ENCODE measurements at places on chromosomes 11 and 22.
A peak's percentile ranks its signal among the peaks of the same experiment; 100 is the strongest.

DNA sequence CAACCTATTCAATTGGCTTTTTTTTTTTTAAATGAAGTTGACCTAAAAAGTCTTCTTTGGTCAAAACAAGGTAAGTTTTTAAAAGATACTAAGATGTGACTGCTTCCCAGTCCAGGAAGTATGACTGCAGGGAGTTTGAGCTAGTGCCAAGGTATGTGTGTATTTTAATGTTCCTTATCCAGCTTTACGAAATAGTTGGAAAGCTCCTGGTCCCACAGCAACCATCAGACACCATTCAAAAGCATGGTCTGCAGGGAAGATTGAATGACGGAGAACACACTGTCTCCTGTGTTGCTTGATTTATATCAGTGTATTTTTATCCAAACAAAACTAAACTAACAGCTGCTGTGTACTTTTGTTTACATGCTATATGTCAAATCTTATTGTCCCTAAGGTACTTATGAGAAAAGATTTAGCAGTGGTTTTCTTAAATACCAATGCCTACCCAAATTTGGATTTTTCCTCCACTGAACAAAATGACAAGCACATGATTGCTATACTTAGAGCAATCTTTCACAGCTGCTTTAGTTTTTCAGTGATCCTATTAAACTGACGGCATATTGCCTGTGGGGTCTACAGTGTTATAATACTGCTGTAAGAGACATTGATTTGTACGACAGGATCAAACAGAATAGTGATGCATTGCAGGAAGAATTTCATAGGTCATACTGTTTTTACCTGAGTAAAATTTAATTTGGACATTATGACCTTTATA lies 122.9 kb downstream of the DCDC1 start:
- DNase-seq = no peak

GRCh38 chr11:61265357-61265756 lies 24.4 kb downstream of the PGA5 start:
- DNase-seq = no peak

DNA sequence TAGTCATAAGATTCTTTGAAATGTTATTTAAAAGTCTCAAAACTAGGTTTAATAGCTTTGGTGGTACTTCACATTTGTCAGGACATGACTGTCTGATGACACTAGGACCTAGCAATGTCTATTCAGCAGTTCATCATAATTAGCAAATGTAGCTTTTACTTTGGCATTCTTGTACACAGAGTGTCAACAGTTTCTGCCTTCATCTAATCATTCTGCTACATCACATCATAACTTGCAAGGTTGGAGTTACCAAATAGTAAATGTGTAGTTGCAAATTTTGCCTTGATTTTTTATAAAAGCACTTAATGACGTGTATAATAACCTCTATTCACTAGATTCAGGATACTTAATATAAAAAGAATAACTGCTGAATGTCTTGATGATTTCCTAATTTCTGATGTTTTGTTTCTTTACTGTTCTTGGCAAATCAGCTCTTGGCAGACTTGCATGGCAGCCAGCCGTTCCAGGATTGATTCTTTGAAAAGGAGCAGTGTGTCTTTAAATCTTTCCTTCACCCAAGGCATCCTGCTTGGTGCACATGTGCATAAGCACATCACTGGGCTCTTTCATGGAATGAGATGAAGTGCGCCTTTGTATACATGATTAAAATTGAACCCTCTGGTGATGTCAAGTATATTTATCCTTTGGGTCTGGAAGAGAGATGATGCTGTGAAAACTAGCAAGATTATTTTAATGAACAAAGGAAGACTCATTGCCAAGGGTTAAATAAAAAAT lies 12.2 kb downstream of the FBXO7 start:
- no peak for DNase-seq

DNA sequence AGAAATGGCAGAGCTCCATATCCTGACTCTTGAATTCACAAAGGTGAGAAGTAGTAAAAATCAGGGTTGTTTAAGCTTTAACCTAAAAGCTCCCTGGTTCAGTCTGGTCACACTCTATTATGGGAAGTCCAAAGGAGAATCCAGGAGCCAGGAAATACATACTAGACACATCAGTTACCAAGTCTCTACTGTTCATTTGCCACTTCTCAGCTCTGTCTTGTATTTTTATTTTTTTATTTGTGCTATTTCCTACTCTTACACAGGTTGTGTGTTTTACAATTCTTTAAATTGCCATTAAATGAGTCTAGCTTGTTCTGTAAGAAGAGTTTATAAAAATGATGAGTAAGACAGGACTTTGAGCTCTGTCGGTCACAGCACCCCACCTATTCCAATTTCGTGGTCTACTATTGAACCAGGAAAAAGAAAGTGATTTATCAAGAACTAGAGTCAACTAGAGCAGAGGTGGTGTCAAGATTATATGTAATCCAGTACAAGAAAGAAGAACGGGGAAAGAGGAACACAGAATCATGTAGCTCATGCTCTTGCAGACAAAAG lies 9.7 kb downstream of the MS4A12 start:
- no peak for DNase-seq

- peak; percentile 68 for DNase-seq
These were observed 8.4 kb downstream of the DAGLA start for GRCh38 chr11:61688365-61689163.

GRCh38 chr22:20213833-20214708 lies 54.0 kb downstream of the RTN4R start:
- no peak for DNase-seq

- no peak for DNase-seq
These were observed 43.1 kb downstream of the BMAL1 start for GRCh38 chr11:13320688-13321087.

DNA sequence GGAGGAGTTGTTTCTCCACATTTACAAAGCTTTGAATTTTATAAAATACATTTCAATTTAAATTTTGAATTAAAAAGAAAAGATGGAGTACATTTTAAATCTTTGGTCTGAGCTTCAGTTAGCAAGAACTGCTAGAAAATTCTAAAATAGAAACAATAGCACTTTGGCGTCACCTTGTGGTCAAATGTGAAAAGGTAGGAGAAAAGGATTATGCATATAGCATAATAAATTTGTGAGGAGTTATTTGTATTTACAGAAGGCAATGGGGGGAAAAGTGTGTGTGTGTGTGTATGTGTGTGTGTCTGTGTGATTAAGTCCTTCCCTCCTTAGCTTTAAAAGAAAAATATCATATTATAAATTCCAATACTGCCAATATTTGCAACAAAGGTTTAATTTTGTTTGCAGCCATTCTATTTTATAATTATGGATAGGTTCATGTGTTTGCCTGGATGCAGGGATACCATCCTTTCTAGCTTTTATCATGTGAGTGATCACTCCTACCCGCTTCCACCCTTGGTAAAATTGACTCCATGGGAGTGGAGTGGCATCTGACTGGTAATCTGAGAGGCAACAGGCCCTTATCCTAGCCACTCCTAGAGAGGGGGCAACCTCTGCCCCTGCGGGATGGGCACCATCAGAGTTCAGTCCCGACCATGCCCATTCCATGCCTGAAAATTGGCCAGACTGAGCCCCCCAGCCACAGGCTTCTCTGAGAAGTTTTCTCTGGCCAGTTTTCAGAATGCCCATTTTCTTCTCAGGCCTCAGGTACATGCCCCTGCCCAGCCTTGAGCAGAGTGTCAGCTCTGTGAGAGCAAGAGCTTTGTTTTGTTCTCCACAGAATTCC lies 13.6 kb upstream of the LGR4 start:
- DNase-seq = no peak

DNA sequence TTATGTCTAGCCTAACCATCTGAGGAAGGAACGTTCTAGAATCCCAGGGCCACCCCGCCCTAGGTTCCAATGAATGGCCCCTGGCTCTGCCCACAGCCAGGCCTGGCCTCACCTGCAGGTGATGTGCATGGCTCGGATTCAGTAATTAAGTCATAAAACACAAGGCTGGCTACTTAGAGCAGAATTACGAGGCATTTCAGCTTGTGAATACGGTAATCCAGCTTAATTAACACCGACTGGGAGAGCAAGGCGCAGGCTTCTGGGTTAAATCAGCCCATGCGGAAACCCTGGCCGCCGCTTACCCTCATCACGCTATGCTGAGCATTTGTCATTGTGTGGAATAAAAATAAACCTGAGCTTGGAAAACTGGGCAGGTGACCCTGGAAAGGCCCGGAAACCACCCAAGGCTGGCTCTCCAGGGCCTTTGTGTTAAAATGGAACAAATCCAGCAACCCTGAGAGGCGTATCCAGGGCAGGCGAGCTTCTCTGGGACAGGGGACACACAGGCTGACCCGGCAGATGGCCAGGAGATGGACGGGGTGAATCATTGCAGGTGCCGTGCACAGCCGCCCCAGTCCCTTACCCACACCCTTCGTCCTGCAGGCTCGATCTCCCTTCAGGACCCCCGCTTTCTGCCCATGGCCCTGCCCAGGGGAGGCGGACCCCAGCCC lies 220.2 kb downstream of the CTTN start:
- no peak for DNase-seq

- no peak for DNase-seq
These were observed 20.2 kb downstream of the LIF start for GRCh38 chr22:30226192-30226832.

DNA sequence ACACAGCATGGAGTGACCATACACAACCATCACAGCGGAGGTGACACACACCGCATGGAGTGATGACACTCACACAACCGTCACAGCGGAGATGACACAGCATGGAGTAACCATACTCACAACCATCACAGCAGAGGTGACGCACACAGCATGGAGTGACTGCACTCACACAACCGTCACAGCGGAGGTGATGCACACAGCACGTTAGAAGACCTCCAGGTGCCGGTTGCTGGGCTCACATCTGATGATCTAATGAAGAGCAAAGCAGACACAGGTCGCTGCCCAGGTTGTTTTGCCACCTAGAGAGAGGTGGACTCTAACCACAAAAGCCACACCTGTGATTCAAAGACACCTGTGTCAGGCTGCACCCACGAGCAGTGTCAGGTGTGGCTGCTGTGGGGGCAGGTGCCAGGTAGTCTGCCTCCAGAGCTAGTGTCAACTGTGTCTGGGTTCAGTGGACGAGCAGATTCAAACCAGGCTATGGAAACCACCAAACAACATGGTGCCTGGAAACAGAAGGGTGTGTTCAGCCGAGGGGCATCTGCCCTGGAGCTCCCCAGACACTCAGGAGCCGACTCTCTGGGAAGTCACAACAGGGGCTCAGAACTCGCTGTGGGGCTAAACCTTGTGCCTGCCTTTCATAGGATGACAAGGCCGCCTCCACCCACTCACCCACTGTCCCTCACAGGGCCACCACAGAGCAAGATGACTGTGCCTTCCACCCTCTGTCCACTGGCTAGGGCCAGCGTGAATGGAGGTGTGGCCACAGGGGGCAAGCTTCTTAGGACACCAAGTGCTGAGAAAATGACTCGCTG lies 608.2 kb downstream of the TBC1D22A start:
- DNase-seq = no peak

- DNase-seq = no peak
These were observed 118.8 kb downstream of the MPPED1 start for GRCh38 chr22:43530349-43531201.

GRCh38 chr22:46764779-46765485 lies 2.5 kb downstream of the TBC1D22A start:
- no peak for DNase-seq

DNA sequence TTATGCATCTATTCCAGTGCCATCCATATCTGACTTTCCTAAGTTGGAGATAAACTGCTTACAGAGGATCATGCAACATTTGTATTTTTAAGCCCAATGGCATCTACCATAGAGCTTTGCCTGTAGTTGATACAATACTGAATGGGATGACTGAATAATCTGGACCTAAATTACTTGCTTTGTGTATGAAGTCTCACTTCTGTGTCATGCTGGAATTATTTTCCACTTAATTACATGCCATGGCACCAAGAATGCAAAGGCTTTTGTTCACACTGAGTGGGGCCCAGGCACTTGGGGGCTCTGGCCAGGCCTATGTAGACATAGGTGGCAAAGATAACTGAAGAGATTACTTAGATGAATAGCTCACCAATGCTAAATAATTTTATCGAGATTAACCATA lies 51.6 kb downstream of the OPCML start:
- DNase-seq = no peak

- no peak for DNase-seq
These were observed 16.3 kb upstream of the ARFGAP3 start for GRCh38 chr22:42873356-42873755.

DNA sequence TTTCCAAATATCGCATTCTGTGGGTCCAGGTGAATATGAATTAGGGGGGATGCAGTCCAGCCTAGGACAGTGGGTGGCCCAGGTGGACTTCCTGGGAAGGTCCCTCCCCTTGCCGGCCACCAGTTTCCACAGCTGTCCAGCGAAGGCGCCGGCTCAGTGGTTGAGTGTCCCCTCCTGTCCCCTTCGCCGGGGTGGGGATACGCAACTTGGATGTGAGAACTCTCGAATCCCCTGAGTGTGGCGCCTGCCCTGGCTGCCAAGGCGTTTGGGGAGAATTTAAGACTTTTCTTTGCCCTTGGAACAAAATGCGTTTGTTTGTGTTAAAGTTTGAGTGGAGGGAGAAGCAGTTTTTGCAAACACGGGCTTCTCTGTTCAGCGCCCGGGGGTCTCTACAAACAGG lies 123.7 kb downstream of the KCNQ1OT1 start:
- DNase-seq = peak; percentile 25

DNA sequence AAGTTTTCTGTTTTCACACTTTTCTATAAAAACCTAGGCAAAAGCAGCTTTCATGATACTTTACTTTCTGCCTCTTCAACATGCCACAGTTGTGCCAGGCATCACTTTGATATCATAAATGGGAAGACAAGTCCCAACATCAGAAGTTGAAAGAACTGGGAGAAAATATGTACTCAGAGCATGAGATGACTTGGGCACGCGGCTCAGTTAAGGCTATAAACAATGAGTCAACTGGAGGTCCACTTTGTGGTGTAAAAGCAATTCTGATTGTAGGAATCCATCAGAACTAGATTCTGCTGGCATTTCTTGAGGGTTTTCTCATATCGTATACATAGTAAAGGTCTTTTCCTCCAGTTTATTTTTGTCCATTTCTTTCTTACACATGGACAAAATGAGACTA lies 109.7 kb upstream of the USP47 start:
- no peak for DNase-seq

- no peak for DNase-seq
These were observed 14.4 kb downstream of the TUB start for GRCh38 chr11:8095371-8095770.

GRCh38 chr11:23370580-23371275 lies 510.5 kb upstream of the CCDC179 start:
- no peak for DNase-seq

DNA sequence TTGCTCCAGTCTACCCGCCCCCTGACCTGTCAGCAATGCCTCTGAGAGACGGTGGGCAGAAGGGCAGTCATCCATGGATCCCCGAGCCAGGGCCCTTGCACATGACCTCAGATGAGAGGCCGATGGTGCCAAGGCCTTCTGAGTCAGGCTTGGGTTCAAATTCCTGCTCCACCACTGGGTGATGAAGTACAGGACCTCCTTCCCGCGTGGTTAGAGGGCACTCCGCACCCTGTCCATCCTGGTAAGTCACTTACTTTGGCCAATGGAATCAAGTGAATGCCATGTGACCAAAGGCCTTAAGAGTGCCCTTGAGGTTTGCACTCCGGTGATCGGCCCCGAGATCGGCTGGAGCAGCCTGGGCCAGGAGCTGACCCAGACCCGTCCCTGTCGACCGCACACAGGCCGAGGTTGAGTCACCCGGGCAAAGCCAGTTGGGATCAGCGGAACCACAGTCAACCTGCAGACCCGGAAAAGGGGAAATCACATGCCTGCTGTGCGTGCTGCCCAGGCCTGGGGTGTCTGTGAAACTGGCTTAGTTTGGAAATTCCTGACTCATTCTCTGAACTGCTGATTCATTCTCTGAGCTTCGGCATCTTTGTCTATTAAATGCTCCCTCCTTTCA lies 48.9 kb downstream of the RTL6 start:
- DNase-seq = no peak

GRCh38 chr22:17201285-17201945 lies 17.8 kb downstream of the ADA2 start:
- no peak for DNase-seq

Measured in left hindlimb (tissue), 1 donor.